ENCODE measurements at places on chromosomes 7 and 10.

- no peak for DNase-seq
Measured at GRCh38 chr10:98268694-98269431, 869 bp upstream of the LOXL4 start.

DNA sequence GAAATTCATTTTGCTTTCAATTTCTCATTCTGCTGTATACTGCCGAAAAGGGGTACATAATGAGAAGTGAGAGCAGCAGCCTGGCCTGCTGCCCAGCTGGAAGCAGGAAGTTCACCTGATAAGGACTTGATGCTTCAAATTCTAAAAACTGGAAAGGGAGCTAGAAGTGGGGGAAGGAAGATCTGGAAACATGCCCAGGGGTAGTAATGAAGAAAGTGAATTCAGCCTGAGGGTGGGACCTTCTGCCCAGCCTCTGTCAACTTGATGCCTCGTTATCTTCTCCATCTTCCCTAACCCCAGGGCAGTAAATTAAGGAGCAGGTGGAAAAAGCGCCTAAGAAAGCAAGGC lies 69.4 kb downstream of the ARMH3 start:
- DNase-seq, result no peak

DNA sequence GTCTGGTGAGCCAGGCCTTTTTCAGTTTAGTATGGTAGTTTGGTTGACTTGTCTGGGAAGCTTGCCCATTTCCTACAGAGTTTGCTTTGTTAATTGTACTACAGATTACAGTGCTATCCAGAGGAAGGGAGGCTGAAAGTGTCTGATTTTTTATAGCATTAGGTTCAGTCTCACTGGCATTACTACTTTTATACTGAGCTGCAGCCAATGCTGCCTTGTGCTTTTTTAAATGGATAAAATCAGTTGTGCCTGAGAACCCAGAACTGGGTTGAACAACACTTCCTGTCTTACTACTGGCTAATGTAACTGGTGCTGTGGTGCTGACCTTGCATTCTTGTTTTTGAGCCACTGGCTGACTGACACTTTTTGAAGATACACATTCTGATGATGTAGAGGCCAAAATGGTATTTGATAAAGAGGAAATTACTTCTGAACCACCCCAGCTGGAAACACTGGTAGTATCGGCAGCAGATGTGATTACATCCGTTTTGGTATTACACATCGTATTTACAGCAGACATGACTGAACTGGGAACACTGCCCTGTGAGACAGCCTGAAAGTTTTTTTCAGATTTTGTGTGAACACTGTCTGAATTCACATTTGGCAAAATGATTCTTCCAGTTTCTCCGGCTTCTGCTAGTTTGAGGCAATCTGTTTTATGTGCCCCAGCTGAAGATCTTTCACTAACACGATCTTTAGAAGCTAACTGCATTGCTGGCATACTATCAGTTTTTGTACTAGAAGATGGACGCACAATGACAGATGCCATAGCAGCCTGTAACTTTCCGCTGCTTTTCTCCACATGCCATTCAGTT lies 74.1 kb downstream of the NRBF2 start:
- DNase-seq, result peak; percentile 17

GRCh38 chr10:78529262-78529661 lies 495.6 kb downstream of the RPS24 start:
- no peak for DNase-seq

GRCh38 chr10:5551531-5552375 lies 27.0 kb downstream of the CALML3 start:
- no peak for DNase-seq

- no peak for DNase-seq
Measured at GRCh38 chr7:104980440-104980839, 33.6 kb upstream of the KMT2E start.
